ENCODE measurements at places on chromosomes 5 and 9. TPM values are rescaled to one million over a fixed set of nuclear protein-coding genes. Genes with fewer than 3 reads are reported as not detected.

C9orf85 gene
- total RNA-seq, result 17.7 TPM

S1PR3 gene
- total RNA-seq, result 35.5 TPM

WNT8A gene
- not detected for total RNA-seq

ELAVL2 gene
- not detected for total RNA-seq

LECT2 gene
- total RNA-seq, result not detected

MLANA gene
- not detected for total RNA-seq

GRXCR2 gene
- total RNA-seq, result not detected

RAB24 gene
- 27.0 TPM for total RNA-seq

PCDHGB1 gene
- 1.9 TPM for total RNA-seq

DOK3 gene
- 3.0 TPM for total RNA-seq

KIF12 gene
- 2.0 TPM for total RNA-seq

CERCAM gene
- total RNA-seq, result 41.3 TPM

FGF18 gene
- 0.60 TPM for total RNA-seq
